GM13976 (cell line): ENCODE measurements at places on chromosomes 16 and 17.

GRCh38 chr16:87129771-87130170 is 187.4 kb downstream of the C16orf95 start:
- DNase-seq, result no peak

DNA sequence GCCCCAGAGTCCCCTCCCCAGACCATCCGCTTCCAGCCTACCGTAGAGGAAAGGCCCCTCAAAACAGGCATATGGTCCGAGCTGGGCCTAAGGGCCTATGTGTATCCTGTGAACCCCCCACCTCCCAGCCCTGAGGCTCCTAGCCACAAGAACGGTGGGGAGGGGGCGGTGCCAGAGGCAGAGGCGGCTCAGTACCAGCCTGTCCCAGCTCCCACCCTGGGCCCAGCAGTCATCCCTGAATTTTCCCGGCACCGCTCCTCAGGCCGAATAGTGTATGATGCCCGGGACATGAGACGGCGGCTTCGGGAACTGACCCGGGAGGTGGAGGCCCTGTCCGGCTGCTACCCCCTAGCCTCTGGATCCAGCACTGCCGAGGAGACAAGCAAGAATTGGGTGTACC is 1.1 kb downstream of the SPEM1 start:
- no peak for DNase-seq

DNA sequence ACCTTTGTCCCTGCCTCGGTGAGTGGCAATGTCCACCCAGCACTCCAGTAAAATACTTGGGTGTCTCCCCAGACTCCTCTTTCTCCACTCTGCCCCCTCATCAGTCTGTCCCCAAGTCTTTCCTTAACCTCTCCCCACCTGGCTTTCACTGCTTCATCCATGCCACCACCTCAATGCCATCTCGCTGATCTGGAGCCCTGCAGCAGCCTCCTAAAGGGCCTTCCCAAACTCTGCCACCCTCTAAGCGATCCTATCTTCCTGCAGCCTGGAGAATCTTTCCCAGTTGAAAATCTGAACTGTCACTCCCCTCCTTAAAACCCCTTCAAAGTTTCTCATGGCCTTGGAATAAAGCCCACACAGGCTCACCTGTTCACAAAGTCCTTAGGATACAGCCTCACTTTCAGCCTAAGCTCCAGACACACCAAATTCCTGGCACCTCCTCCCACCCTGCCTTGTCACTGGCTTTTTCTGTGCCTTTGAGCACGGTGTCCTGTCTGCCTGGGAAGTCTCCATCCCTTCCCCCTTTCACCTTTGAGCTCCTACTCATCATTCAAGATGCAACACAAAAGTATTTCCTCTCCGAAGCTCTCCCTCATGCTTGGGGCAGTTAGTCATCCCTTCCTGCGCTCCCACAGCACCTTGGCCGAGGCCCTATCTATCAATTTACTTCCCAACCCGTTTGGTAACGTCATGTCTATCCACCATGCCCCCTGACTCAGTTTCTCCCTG is 2.8 kb downstream of the WNK4 start:
- DNase-seq, result no peak

DNA sequence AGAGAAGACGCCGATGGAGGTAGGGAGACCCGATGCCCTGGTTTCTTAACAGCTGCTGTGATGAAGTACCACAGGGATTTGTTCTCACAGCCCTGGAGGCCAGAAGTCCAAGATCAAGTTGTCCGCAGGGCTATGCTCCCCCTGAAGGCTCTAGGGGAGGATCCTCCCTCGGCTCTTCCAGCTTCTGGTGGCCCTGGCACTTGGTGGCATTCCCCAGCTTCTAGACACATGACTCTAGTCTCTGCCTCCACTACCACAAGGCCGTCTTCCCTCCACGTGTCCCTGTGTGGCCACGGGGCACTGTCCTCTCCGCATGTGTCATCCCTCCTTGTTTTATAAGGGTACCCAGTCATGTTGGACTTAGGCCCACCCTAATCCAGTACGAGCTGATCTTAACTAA is 375.2 kb downstream of the SLC39A11 start:
- DNase-seq, result no peak

- no peak for DNase-seq
Measured at GRCh38 chr16:73000020-73000906, 47.7 kb downstream of the ZFHX3 start.

- DNase-seq, result no peak
Measured at GRCh38 chr16:70704586-70704985, 18.7 kb upstream of the MTSS2 start.

GRCh38 chr16:30895627-30896260 is 670 bp upstream of the CTF1 start:
- no peak for DNase-seq

DNA sequence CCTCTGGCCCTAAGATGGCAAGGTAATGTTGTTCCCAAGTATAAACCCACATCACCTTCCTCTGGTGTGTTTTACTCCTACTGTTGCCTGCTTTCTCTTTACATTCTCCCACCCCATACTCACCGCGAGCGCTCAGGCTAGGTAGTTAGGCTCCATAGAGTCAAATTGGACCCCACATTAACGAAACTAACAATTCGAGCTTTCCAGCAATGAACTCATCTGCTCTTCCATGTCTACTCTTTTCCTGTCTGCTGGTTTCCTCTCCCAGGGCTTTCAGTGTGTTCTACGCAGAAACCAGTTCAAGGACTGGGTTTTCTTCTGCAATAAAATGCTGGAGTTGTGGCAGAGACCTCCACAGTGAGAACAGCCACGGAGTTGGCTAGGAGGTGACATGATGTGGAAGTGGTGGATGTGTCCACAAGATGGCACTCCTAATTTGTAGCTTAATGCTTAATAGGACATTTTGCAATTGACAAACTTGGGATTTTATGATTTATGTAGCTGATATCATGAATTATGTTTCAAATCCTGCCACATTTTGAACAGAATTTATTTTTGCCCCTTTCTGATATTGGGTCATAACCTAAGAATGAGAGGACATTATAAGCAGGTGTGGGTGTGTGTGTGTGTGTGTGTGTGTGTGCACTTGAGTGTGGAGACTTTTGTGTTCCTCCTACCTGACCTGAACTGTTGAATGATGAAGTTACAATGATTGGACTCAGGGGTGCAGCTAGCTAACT is 2.2 kb upstream of the UQCRC2 start:
- DNase-seq, result peak; percentile 31

DNA sequence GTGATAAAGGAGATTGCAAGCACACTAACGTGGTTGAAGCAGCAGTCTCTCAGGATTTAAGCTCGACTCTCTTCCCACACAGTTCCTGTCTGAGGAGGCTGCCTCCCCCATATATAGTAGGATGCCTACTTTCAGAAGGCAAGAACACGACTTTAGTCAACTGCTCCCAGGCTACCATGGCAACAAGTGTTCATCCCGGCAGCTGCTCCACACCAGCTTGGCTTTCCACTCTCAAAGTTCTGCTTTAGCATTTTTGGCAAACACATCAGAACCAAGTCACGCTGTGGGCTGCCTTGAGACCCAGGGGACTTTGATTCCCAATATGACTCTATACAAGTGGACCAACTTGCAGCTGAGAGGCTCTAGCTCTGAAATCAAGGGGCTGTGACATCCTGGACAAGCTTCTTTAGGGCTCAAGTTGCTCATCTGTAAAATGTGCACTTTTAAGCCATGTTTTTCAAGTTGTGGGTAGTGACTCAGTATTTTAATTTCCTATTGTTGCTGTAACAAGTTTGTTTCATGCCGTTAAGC is 16.5 kb downstream of the ZP2 start:
- DNase-seq, result peak; percentile 19

GRCh38 chr17:50642722-50643656 is 8.3 kb downstream of the ABCC3 start:
- DNase-seq, result no peak

DNA sequence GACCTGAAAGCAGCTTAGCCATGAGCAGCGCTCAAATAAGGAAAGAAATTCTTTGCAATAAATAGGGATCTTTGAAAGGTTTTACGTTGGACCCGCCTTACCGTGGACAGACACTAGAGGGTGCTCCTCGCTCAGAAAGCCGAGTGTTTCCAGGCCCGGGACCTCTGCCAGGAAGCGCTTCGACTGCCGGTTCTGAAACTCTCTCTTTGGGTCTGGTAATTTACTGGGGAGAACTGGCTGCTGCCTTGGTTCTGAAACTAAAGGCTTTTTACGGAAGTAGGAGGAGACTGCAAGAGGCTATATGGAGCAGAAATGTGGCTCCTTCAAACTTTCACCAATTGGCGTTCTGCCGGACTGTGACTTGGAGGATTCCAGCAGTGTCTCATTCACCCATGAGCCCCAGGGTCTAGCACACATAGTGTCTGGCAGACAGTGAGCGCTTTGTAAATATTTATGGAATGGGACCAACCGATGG is 45.6 kb upstream of the HOXB9 start:
- DNase-seq, result peak; percentile 76

DNA sequence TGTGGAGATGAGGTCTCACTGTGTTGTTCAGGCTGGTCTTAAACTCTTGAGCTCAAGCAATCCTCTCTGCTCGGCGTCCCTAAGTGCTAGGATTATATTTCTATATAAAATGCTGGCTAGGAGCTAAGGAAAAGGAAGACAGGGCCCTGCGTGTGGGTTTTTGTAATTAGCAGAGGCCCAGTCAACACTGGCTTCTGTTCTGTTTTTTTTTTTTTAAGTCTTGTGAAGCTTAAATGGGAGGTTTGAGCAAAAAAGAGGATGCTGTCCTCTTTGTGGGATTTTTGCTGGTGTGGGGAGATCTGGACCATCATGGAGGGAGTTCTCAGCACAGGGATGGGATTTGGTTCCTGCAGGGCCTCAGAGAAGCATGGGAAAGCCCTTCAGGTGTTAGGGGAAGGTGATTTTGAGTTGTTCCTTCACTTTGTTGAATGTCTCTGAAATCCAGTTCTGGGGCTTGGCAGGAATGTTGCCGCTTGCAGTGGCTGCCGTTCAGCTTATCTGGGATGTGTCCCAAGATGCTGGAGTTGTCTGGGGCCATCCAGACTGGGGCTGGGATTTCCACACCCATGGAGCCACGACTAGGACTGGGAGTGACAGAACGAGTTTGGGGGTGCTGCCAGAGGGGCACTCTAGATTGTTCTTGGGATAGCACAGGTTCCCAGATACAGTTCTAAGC is 4.2 kb downstream of the PYCARD start:
- no peak for DNase-seq

- DNase-seq, result no peak
Measured at GRCh38 chr17:65515959-65516948, 45.2 kb downstream of the AXIN2 start.

GRCh38 chr16:11278681-11279628 is 2.2 kb downstream of the PRM1 start:
- DNase-seq, result no peak

DNA sequence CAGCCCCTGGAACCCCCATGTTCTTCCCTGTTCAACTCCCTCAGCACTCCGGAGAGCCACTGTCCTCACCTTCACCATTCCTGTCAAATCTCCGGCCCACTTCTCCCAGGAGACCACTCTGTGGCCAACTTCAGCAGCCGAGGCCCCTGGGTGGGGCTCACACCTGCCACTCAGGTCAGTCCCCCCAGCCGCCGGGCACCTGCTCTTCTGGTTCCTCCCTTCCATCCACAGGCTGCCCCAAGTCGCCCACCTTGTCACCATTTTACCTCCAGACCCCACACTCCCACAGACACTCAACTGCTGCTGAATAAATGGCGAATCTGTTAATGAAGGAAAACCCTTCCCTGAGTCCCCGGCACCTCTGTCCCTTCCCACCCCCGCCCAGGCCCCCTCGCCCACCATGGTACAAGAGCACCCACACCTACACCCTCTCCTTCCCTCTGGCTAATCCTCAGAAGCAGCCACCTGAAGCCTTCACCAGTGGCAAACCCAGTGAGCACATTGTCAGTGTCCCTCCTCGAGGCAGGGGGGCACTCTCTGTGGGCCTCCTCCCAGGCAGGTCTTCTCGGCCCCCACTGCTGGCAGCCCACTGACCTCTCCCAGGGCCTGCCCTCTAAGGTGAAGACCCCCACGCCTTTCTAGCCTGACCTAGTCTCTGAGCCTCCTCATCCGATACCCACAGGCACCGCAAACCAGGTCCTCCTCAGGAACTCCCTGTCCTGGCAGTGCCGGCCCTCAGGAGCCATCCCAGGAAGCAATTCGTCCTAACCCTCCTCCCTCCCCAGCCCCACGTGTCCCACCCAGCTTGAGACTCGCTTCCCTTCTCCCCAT is 8.2 kb downstream of the CANT1 start:
- DNase-seq, result peak; percentile 17

GRCh38 chr16:75861311-75862097 is 135.2 kb upstream of the CPHXL start:
- DNase-seq, result no peak

GRCh38 chr16:47043970-47044684 is 70.7 kb upstream of the DNAJA2 start:
- no peak for DNase-seq

- DNase-seq, result no peak
Measured at GRCh38 chr17:20262226-20263114, 204.9 kb downstream of the LGALS9B start.

DNA sequence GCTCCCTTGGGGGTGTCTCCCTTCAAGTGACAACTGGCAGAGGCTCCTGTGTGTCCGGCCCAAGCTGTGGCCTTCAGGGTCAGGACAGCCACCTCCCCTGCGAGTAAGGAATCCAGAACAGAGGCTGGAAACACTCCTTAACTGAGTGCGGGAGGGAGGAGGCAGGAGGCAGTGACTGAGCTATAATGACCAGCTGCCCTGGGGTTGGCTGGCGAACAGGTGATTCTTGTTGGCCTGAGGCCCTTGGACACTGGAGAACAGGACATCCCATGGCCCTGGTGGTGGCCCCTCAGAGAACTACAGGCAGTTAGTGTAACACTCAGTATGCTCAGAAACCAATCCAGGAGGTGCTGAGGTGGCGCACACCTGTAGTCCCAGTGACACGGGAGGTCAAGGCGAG is 9.4 kb upstream of the SNAI3 start:
- no peak for DNase-seq

GRCh38 chr16:27475561-27475960 is 73.6 kb downstream of the IL21R start:
- DNase-seq, result no peak

DNA sequence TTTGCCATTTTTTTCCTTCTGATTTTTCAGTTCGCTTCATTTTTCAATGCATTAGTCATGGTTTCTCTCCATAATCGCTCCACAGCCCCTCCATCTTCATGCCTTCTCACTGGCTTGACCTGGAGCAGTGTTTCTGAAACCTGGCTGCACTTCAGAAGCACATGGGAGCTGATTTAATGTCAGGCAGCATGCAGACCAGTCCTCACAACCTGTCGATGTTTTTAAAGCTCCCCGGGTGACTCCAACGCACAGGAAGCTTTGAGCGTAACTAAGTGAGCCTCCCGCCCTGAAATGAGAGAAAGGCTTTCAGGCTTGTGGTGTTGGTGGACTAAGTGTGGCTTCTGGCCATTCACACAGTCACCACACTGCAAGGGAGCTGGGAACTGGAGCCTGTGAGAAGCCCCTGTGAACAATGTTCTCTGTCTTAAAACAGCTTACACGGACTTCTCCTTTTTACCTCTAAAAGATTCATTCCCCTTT is 16.8 kb upstream of the DRG2 start:
- peak; percentile 46 for DNase-seq

DNA sequence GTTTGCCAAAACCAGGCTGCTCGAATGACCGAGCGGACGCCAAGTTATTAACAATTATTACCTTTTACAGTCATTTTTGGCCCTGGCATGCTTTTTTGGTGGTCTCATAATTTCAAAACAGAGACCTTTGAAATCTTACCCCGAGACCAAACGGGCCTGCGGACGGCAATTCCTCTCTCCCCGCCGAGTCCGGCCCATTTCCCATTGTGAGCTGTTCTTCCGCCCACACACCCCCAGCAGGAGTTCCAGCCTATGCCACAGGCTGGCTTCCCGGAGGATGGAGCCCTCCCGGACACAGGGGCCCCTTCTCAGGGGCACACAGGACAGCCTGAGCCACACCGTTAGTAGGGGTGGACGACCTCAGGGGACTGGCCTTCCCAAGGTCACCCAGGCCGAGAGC is 130.7 kb downstream of the C16orf95 start:
- DNase-seq, result no peak

- DNase-seq, result no peak
Measured at GRCh38 chr17:57834146-57834741, 15.6 kb downstream of the MRPS23 start.
